CD8-positive, alpha-beta T cell (primary cell): ENCODE measurements at places on chromosomes 5 and 9.

GRCh38 chr9:134879664-134880483 lies 736 bp upstream of the FCN2 start:
- DNase-seq: no peak

DNA sequence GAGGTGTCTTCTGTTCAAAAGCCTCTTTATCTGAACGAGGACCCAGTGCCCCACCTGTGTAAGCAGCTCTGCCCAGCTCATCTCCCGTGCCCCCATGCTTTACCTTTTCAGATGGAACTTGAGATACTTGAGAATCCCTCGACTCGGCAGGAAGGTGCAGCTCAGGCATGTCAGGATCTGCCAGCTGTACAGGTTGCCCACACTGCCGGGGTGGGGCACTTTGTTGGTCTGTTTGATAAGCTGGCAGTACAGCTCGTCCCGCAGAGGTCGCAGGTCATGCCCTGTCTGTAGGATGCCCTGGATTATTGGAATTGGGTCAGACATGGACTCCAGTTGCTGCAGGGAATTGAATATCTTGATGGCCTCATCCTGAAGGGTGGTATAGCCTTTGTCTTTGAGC lies 58.0 kb upstream of the RETREG1 start:
- DNase-seq: no peak

DNA sequence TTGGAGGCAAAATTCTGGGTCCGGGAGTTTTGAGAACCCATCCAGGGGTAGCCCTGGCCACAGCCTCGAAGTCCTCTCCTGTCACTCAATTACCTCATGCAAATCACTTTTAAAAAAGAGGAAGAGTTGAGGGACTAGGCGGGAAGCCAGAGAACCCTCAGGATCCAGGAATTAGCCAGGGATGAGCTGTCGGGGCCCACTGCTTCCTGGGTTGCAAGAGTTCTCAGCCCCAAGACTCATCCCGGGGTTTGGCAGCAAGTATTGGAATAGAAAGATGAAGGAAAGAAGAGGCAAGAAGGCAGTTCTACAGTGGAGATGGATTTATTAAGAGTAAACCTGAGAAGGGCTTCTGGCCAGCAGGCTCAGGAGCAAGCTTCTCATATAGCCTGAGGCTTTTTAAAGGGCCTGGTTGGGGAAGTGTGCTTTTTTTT lies 25.6 kb downstream of the C9orf50 start:
- DNase-seq: no peak

GRCh38 chr9:114202849-114203248 lies 47.5 kb downstream of the COL27A1 start:
- DNase-seq: no peak

DNA sequence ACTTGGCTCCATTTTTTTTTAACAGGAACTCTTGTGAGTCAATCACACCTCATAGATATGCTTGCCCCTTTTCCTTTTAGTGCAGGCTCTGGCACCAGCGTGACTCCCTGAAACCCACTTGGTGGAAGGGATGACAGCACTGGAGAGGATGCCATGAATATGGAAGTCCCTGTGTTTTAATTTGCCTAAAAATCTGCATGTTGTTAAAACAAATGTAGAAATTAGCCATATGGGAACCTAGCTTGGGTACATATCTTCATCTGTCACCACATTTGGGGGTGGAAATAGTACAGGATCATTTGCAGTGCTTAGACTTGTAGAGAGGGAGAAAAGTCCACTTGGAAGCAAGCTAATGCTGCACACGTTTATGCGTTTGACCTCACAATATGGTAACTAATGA lies 179.0 kb downstream of the EBF1 start:
- no peak for DNase-seq
